Stimulated activated CD8-positive, alpha-beta memory T cell treated with anti-CD3 and anti-CD28 coated beads, Interleukin-12 subunit alpha, Interleukin-12 subunit beta, amount 100 ng/mL, for 4 hours (primary cell): ENCODE measurements at places on chromosomes 4 and X.

DNA sequence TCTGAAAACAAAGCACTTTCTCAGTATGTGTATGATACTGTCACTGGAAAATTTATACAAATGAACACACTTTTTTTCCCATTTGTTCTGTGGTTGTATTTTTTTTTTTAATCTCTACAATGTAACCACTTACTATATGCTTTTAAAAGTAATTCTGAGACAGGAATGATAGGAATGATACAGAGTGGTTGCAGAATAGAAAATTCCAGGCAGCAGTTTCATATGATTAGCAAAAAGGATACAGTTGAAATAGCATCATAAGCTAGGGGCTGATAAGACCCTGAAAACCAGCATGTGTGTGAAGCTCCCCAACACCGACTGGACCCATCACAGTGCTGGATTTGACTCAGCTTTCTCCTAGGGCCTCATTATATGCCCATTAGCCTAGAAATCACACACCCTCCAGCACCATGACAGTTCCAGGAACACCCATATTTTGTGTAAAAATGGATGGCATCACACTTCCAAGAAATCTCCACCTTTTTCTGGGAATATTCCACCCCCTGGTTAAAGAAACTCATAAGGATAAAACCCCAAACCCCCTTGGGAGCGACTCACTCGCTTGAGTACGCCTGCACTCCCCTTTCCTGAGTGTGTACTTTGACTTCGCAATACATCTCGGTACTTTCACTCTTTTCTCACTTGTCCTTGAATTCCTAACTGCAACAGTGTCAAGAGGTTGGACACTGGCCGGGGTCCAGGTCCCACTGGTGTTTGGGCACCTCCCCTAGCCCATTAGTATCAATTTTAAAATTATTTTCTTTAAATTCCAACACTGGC is 77.4 kb upstream of the AGA start:
- DNase-seq = no peak

GRCh38 chr4:139764686-139765310 is 99.2 kb downstream of the MGST2 start:
- DNase-seq = no peak

- DNase-seq = no peak
These were observed 72.8 kb downstream of the MANBA start for GRCh38 chr4:102687982-102688433.

DNA sequence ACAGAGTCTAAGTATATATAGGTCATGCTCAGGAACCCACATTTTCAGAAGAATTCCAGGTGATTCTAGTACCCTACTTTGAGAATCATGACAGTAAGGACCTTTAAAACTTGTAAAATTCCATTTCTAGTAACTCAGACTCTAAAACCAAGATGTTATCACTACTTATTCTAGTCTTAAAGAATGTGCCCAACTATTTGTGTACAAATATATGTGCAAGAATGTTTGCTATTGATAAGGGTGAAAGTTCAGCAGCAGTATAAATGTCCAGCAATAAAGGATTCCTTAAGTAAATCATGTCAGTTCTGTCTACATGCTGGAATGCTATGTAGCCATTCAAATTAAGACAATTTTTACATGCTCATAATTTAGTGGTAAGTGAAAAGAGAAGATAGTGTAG is 71.1 kb upstream of the MAGEB2 start:
- no peak for DNase-seq

DNA sequence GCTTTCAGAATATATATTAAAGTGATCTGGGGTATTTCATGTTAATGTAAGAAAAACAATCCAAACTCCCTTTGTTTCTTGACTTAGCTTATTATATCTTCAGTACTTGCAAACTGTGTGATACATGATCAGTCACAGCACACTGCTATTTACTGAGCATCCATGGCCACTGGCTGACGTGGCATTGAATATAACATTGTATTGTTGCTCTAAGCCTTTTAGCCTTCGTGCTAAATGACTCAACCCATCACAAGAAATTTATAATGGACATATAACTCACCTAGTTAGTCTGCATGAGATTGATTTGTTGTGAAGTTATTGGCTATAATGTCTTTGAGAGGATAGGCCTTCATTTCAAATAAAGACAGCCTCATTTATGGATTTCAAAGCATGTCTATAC is 642.6 kb downstream of the IL1RAPL1 start:
- DNase-seq = no peak

GRCh38 chr4:142556570-142557238 is 289.4 kb downstream of the INPP4B start:
- DNase-seq = no peak

GRCh38 chr4:7166981-7167700 is 25.2 kb upstream of the SORCS2 start:
- DNase-seq = no peak

GRCh38 chr4:6402566-6403399 is 69.6 kb downstream of the PPP2R2C start:
- no peak for DNase-seq

DNA sequence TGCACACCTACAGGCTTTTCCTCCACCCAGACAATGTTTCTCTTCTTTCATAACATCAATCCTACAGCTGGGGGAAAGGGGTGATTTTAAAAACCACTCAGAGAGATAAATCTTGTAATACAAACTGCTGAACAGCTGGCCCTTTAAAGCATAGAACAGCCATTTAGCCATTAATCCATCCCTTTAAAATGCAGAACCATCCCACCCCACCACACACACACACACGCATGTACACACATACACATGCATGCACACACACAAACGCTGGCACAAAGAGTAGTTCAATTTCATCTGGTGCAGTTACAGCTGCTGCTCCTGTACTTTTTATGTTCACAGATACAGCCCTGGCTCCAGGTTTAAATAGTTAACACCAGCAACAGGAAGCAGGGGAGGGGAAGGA is 426.1 kb downstream of the MID1IP1 start:
- DNase-seq = no peak

- no peak for DNase-seq
These were observed 545.0 kb upstream of the TENM3 start for GRCh38 chr4:181698221-181698620.

- DNase-seq = no peak
These were observed 198.7 kb downstream of the BCOR start for GRCh38 chrX:39899059-39899458.

DNA sequence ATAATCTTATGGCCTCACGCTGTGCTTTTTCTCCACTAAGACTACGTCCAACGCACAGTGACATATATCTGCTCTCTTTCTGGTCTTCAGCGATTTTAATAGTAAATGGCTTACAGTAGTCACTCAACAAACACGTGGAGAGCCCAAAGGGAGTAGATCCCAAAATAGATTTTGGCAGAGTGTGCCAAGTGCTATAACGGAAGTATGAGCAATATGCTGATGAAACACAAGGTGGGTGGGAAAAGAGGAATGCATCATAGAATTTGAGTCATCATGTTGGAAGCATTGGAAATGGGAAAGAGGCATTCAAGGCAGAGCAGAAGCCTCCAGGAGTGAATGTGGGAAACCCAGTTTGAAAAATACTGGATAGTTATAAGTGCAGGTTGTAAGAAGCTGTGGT is 129.1 kb upstream of the LDB2 start:
- DNase-seq = no peak

- DNase-seq = no peak
These were observed 7.1 kb upstream of the RGS12 start for GRCh38 chr4:3285558-3286334.

GRCh38 chr4:158710814-158711213 is 12.4 kb downstream of the PPID start:
- DNase-seq = no peak

- DNase-seq = no peak
These were observed 12.7 kb upstream of the AADAT start for GRCh38 chr4:170102426-170102825.

DNA sequence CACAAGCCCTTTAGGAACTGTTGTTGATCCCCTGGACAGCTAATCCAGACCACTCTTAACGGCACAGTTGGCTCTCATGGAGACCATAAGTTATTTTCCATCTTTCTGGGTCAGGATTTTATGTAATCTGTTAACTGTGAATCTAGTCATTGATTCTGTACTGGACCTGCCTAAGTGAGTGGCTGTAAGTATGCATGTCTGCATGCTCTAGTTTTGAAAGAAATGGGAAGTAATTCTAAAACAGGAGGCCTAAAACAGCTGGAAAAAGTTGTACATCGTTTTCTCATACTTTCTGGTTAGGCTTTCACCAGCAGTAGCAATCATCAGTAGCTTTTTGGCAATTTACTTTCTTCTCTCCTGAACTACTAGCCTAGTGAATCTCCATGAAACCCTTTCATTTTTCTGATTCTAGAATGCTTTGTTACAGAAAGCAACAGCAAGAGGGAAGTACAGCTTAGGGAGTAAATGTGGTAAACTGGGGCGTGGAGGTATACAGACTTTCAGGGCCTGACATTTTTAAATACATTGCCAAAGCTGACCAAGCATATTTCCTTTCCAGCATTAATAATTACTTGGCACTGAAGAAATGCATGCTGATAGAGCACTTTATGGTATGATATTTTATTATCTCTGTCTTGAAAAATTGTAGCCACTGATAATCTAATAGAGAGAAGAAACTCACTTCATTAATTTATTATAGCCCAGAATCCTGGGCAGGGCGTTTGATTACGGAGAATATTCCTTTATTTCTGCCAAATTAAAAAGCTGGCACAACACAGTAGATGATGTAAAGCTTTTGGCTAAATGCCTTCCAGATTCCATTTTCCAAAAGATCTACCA is 202.7 kb downstream of the BANK1 start:
- no peak for DNase-seq

- DNase-seq = no peak
These were observed 111.1 kb upstream of the ACSL4 start for GRCh38 chrX:109843963-109844751.

GRCh38 chr4:141458501-141458900 is 177.9 kb upstream of the IL15 start:
- no peak for DNase-seq
